ENCODE measurements at places on chromosomes 12 and 14. TPM values are rescaled to one million over a fixed set of nuclear protein-coding genes. Genes with fewer than 3 reads are reported as not detected.

DNA sequence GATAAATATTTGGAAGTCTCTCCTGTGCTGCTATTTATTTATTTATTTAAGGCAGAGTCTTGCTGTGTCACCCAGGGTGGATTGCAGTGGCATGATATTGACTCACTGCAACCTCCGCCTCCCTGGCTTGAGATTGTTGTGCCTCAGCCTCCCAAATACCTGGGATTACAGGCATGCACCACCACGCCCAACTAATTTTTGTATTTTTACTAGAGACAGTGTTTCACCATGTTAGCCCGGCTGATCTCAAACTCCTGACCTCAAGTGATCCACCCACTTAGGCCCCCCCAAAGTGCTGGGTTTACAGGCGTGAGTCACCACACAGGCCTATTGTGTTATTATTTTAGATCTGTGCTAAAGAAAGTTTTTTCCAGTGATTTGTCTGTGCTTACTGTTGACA lies 225.2 kb downstream of the CCER1 start:
- DNase-seq: no peak

GRCh38 chr14:103100281-103101121 lies 6.0 kb downstream of the EXOC3L4 start:
- DNase-seq: no peak

Gene CLEC6A
- not detected for total RNA-seq

Gene NPAS3
- 3.3 TPM for total RNA-seq

Gene A2M
- total RNA-seq: 557 TPM

- no peak for DNase-seq
Observed at GRCh38 chr14:37903343-37904191, 304.1 kb upstream of the SSTR1 start.

Gene MYF6
- total RNA-seq: not detected

Gene GALNT8
- 1.7 TPM for total RNA-seq

Gene PITPNM2
- 11.2 TPM for total RNA-seq

Gene RGS6
- total RNA-seq: 0.83 TPM

DNA sequence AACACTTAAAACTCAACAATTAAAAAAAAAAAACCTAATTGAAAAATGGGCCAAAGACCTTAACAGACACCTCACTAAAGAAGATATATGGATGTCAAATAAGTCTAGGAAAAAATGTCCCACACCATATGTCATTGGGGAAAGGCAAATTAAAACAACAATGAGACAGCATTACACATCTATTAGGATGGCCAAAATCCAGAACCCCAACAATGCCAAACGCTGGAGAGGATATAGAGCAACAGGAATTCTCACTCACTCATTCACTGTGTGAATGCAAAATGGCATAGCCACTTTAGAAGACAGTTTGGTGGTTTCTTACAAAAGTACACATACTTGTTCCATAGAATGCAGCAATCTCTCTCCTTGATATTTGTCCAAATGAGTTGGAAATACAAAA lies 173.7 kb downstream of the SLC25A21 start:
- DNase-seq: no peak

DNA sequence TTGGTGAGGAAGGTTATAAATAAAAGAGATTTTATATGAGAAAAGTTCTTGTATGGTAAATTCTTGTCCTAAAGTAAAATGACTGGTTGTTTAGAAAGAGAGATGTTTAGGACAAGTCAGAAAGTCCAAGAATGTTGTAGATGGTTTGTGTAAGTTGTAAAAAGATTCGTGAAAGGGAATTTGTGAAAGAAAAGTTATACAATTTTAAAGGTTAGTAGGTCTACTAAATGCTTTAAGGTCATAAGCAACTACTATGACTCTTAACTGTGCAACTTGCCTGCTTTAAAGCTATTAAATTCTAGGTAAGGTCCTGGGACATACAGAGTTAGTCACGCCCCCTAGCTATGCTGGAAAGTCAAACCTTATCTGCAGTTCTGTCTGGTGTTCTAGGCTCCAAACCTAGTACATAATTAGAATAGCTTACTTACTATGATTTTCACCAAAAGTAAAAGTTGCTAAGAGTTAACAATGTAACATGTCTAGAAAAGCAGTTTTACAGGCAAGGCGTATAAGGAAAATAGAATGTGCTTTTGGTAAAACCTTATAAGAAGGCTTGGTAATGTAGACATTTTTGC lies 11.2 kb upstream of the DHRS2 start:
- DNase-seq: no peak

All from esophagus muscularis mucosa (tissue), 4 donors.